ENCODE measurements at places on chromosomes 11 and 22.

DNA sequence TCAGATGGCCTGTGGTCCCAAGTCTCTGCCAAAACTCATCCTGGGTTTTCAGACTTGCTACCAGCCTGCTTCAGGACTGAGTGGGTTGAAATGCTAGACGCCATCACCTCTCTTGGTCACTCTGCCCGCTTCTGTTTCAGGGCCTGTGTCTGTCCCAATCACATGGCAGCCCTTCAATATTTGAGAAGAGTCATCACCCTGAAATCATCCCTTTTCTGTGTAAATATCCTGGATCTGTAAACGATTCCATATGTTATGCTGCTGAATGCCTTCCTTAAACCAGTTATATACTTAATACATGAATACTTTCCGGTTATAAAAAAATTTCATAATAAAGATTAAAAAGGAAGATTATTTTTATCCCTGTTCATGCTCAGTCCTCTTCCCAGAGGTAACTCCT lies 39.8 kb upstream of the TLCD5 start:
- no peak for DNase-seq

DNA sequence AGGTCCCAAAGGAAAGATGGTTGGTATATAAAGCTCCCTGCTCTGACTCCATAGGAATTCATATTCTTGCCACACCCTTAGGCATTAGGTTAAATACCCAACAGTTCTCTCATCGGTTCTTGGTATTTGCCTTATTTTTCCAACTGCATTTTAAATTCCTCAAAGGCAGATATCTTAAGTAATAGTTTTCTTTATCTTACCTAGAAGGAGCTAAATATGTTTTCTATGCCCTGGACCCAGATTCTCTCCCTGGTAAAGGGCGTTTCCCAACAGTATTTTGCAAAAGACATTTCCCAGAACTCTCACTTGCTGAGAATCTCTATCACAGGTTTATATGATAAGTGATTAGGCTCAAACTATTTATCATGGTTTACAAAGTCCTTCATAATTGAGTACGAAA lies 158.6 kb upstream of the BDNF start:
- DNase-seq = no peak

DNA sequence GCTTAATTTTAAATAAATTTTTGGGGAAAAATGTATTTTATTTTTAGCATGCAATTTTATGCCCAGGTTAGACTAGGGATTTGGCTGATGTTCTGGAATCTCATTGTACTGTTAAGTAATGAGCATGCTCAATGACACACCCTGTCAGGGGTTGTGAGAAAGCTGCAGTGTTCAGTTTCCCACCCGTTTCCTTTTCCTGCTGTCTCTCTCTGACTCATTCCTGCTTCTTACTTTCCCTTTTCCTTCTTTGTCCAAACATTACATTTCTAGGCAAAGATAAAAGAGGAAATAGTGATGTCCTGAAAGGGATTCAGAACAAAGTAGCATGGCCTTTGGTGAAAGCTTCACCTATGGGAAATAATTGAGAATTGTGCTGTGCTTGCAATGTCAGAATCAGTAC lies 22.7 kb downstream of the OOSP3 start:
- DNase-seq = no peak

DNA sequence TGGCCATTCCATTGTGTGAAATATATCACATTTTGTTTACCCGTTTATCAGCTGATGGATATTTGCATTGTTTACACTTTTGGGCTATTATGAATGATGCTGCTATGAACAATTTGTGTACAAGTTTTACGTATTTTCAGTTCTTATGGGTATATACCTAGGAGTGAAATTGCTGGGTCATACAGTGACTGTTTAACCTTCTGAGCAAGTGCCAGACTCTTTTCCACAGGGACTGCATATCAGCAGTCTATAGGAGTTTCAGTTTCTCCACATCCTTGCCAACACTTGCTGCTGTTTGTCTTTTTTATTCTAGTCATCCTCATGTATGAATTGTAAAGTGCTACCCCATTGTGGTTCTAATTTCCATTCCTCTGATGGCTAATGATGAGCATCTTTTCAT lies 108.2 kb downstream of the EMSY start:
- DNase-seq = no peak

DNA sequence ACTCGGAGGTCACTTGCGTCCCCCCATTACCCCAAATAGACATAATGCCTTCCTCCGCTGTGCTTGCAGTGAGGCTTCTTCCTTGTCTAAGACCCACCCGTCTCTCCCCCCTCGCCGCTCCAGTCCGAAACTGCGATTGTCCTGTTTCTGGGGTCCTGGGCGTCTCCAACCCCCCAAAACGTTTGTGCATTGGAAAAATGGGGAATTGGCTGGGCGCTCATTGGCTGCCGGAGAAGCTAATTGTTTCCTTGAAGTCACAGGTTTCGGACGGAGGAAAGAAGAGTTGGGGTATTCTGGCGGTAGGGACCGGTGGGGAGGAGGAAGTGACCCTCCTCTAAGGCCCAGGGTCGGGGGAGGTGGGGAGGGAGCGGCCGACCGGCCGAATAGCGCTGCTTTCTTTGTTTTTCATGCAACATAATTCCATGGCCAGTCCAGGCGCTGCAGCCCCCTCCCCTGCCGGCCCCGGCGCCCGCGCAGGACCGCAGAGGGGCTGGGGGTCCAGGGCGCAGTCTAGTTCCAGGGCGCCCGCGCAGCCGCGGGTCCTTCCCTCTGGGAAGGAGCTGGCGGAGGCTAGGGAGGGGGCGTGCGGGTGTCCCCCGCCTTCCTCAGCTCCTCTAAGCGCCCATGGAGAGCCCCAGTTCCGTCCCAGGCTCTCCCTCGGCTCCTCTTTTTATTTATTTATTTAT lies 12.7 kb upstream of the CPT1A start:
- DNase-seq = no peak

- no peak for DNase-seq
Observed at GRCh38 chr11:100748153-100748552, 61.1 kb downstream of the ARHGAP42 start.

All from activated CD4-positive, alpha-beta T cell treated with anti-CD3 and anti-CD28 coated beads, Interleukin-2, amount 50 U/mL, for 24 hours (primary cell).